ENCODE measurements at places on chromosomes 2 and 18.

DNA sequence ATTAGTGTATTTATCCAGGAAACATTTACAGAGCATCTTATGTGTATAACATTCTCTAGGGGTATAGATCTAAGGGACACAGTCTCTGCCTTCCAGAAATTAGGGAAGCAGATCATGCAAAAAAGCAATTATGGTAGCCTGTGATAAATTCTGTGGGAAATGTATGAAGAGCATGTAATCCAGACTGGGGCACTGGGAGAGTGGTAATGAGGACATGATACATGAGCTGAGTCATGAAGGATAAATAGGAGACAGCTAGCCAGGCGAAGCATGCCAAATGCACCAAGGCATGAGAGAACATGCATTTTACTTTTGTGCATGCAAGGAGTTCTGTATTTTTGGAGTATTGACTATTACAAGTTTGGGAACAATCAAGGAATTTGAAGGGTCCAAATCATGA lies 8.9 kb upstream of the RPRM start:
- DNase-seq, result no peak

GRCh38 chr2:9703085-9703678 lies 72.4 kb upstream of the YWHAQ start:
- no peak for DNase-seq

DNA sequence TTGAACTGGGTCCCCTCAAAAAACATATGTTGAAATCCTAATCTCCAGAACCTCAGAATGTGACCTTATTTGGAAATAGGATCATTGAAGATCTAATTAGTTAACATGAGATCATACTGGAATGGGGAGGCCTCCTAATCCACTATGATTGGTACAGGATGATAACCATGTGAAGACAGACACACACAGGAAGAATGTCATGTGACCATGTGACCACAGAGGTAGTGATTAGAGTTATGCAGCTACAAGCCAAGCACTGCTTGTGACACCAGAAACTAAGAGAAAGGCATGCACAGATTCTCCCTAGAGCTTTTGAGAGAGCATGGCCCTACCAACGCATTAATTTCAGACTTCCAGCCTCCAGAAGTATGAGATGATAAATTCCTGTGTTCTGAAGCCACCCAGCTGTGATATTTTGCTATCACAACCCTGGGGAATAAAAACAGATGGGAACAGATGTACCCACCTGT lies 47.0 kb upstream of the TGIF1 start:
- DNase-seq, result no peak

DNA sequence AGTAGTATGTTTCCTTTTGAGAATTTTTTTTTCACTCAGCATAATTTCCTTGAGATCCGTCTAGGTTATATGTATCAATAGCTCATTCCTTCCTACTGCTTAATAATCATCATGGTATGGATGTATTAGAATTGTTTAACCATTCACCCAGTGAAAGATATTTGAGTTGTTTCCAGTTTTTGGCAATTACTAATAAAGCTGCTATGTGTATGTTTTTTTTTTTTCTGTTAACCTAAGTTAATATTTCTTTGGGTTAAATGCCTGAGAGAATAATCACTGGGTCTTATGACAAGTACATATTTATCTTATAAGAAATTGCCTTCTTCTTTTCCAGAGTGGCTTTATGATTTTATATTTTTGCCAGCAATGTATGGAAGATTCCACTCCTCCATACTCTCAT lies 96.4 kb upstream of the ST6GAL2 start:
- DNase-seq, result no peak

- no peak for DNase-seq
Measured at GRCh38 chr18:7196421-7196820, 34.5 kb upstream of the LRRC30 start.

DNA sequence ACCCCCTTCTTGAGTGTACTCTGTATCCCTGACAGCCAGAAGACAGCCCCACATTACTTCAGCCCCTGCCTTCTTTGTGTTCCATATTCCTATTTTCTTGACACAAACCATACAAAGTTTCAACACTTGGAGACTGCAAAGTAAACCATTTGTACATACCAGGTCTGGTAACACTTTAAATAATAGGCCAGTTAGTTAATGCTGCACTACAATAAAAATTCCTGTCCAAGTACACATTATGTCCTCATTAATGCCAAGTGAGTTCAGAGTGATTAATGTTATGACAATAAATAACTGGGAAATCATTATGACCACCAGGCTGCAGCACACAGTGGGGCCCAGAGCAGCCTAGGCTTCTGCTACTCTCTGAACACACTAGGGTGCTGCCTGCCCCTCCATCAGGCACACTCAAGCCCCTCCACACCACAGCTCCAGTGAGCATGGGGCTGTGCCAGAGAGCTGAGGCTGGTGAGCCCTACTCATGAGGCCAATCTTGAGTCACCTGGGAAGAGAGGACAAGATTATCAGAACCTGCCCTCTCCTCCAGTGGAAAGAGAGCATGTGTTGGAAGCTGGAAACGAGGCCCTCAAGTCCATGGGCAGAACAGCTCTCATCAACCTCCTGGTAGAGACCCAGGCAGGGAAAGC lies 138.7 kb downstream of the TTC32 start:
- DNase-seq, result no peak

GRCh38 chr2:196939371-196939770 lies 12.9 kb upstream of the PGAP1 start:
- DNase-seq, result no peak

Measured in cerebellum (tissue), 4 donors.